ENCODE measurements at places on chromosomes 6 and 20.

DNA sequence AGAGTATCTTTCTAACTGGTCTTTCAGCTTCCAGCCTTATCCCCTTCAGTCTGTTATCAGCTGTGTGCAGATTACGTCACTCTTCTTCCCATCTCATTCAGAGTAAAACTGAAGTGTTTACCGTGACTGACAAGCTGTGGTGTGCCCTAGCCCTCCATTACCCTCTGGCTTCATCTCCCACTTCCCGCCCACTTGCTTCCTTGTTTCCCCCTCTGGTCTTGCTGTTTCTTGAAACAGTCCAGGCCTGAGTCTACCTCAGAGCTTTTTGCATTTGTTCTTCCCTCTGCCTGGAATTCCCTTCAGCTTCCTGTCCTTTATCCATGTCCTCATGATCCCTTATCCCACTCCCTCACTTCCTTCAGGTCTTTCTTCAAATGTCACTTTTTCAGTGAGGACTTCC is 66.9 kb downstream of the CARMIL1 start:
- no peak for DNase-seq

DNA sequence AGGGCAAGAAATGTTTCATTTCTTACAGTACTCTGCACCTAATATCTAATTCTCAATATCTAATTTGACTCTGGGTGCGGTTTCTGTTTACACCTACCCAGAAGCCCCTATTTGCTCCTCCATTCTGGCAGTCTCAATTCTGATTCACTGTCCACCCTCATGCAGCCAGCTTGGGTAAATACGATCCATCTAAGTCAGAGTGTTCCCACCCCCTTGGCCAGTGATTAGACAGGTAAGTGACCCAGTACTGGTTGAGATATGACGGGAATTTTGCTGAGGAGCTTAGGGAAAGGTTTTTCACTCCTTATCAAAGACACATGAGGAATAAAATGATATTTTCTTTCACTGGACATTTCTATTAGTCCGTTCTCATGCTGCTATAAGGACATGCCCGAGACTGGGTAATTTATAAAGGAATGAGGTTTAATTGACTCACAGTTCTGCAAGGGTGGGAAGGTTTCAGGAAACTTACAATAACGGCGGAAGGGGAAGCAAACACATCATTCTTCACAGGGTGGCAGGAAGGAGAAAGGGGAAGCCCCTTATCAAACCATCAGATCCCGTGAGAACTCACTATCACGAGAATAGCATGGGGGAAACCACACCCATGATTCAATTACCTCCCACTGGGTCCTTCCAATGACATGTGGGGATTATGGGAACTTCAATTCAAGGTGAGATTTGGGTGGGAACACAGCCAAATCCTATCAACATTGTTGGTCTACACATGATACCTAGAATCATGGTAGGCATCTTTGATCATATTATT is 29.4 kb downstream of the GLO1 start:
- no peak for DNase-seq

- no peak for DNase-seq
Measured at GRCh38 chr6:44529146-44529905, 141.8 kb downstream of the CDC5L start.

GRCh38 chr20:17654649-17655285 is 27.3 kb downstream of the RRBP1 start:
- peak; percentile 65 for DNase-seq

- DNase-seq: no peak
Measured at GRCh38 chr20:33320006-33320405, 37.0 kb downstream of the BPIFB1 start.

- no peak for DNase-seq
Measured at GRCh38 chr6:89281779-89282246, 33.3 kb downstream of the GABRR2 start.

GRCh38 chr6:145279993-145280392 is 455.3 kb downstream of the EPM2A start:
- no peak for DNase-seq

DNA sequence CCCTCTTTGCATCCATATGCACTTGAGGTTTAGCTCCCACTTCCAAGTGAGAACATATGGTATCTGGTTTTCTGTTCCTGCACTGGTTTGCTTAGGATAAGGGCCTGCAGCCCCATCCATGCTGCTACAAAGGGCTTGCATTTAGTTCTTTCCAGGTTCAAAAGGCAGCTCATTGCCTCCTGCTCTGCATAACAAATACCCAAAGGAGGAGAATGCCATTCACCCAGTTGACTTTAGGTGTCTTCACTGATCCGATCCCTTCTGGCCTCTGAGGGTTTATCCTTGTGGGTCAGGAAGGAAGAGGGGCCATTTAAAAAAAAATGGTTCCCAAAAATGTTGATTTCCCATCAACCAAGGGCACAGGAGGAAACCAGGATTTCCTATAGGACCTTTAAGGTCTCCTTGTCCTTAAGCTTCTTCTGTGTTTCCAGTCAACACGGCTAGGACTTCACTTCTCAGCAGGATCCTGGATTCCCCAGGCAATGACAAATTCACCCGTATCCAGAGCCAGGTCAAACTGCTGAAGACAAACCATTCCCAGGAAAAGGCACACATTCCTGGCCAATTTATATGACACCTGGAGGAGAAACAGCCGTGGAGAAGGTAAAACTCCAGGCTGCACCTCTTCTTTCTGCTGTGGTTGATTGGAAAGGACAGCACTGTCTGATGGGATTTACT is 447.7 kb upstream of the CDH4 start:
- DNase-seq: no peak

- no peak for DNase-seq
Measured at GRCh38 chr6:101344885-101345284, 48.6 kb upstream of the GRIK2 start.

DNA sequence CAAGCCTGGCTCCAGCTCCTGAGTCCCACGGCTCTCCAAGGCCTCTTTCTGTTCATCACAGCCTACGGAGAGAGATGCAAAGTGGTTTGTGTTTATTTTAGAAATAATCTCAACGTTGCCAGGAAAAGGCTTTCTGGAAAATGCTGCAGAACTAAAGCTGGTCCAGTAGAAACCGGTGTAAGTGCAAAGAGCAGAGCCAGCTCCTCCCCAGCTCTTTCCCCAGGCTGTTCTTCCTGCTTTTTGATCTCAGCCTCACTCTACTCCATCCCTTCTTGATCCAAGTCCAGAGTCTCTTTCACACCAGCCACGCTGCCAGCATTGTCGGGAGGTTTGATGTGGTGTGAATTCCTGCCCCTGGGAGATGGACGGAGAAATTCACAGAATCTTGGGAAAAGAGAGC is 69.8 kb downstream of the TMEM170B start:
- no peak for DNase-seq

- DNase-seq: no peak
Measured at GRCh38 chr6:107784669-107785068, 39.4 kb downstream of the SCML4 start.

GRCh38 chr20:53364646-53365045 is 229.0 kb downstream of the ZNF217 start:
- DNase-seq: no peak

GRCh38 chr6:63999613-64000012 is 364.0 kb downstream of the PHF3 start:
- DNase-seq: no peak

GRCh38 chr6:33815854-33816253 is 12.1 kb upstream of the MLN start:
- no peak for DNase-seq

DNA sequence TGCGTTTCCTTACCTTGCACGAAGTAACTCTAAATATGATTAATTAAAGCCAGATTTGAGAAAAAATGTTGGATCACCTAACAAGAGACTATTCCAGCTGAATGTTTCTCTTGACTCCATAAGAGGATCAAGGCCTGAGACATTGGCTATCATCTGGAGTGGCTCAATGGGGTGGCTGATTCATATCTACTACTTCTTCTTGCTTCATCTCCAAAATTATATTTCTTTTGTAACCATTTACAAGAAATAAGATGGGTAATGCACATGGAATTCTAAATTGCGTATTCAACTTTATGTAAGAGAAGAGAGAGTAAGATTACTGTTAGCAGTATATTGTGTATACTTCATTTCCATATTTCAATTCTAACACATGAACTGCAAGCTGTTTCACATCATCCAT is 819.0 kb upstream of the EYS start:
- DNase-seq: no peak

- no peak for DNase-seq
Measured at GRCh38 chr20:22572491-22572890, 11.9 kb downstream of the FOXA2 start.

GRCh38 chr6:37489697-37490336 is 9.9 kb downstream of the CCDC167 start:
- DNase-seq: no peak

DNA sequence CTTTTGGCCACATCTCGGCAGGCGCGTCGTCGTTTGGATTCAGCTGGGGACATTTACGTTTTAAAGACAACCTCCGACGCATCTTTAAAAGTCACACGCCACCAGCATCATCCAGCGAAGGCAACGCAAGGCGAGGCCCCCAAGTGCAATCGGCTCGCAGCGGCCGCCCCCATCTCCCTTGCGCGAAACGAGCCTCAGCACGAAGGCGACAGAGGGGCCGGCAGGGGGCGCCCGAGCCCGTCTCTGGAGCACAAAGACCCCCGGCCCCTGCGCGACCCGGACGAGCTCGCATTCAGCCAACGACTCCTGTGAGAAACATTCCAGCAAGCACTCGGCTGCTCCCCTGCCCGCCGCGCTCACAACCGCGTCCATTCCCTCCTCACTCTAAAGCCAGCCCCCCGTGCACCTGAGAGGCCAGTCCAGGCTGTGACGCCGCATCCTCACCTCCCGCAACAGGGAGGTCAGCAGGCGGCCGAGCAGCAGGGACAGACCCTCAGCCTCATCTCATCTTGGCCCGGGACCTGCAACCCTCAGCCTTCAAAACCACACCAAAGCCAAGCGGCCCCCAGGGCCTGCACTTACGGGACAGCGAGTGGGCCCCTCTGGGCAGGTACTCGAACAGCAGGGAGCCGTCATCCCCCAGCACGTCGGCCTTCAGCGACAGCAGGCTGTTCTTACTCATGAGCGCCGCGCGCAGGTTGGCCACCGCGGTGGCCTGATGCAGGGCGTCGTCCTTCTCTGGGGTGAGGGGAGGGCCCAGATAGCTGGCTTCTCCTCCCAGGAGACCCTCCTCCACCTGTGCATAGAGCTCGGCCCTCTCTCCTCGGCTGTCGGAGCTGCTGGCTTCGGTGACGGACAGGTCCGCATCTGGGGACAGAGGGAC is 35.8 kb downstream of the SLC2A4RG start:
- DNase-seq: peak; percentile 73

DNA sequence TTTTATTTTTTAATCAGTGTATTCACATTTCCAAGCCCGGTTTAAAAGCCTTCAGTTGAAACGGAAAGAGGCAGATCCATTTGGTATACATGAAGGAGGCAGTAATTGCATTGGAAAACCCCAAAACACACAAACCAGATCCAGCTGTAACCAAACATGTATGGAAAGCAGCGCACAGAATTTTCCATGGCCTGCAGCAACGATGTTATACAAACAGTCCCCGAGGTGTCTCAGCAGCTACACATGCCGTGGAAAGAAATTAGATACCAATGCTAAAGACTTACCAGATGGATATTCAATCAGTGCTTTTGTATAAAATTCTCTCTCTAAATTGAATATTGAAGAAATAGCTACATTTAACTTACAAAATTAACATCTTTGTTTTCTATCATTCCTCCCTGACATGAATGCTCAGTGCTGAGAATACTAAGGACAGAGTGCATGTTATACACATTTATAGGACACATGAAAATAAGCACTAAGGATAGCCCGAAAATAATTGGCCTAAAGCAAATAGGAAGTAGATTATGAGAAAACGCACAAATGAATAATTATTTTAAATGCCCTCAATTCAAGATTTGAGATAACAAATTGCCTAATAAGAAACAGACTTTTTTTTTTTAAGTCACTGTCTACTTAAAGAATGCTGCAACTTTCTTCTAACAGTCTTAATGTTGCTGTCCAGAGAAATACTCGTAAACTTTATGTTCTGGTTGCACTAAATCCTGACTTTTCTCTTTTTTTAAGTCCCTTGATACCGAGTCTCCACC is 713.1 kb downstream of the HDGFL1 start:
- DNase-seq: no peak

DNA sequence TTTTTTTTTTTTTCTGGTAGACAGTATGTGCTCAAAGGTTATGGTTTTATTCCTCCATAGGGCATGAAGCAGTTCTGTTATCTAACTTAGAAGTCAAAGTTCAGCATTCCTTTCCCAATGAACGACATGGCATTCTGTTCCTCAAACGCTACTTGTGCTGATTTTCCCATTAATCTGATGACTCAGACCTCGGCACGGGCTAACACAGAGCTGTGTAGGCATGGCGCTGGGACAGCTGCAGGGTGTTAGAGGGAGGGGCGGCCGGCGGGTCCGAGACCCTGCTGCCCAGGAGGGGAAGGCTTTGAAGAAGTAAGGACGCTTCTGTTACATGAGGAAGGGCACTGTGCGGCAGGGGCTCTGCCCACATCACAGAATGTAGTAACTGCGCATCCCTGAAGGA is 93.6 kb upstream of the AGPAT4 start:
- DNase-seq: no peak

DNA sequence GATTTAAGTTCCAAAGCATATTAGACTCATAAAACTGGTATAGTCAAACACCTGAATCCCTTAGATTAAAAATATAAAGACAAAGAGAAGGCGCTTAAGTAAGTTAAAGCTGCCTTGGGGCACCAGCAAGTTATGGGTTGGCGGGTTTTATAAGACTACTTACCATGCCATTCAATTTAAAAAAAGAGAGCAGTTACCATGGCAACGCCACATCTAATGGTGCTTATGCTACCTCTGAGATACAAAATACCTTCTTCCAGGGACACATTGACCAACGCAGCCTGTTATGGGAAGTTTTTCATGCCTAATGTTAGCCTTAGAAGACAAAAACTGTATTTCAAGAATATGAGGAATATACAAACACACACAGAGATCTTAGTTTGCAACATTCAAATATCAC is 713.6 kb downstream of the RNF144B start:
- DNase-seq: no peak

DNA sequence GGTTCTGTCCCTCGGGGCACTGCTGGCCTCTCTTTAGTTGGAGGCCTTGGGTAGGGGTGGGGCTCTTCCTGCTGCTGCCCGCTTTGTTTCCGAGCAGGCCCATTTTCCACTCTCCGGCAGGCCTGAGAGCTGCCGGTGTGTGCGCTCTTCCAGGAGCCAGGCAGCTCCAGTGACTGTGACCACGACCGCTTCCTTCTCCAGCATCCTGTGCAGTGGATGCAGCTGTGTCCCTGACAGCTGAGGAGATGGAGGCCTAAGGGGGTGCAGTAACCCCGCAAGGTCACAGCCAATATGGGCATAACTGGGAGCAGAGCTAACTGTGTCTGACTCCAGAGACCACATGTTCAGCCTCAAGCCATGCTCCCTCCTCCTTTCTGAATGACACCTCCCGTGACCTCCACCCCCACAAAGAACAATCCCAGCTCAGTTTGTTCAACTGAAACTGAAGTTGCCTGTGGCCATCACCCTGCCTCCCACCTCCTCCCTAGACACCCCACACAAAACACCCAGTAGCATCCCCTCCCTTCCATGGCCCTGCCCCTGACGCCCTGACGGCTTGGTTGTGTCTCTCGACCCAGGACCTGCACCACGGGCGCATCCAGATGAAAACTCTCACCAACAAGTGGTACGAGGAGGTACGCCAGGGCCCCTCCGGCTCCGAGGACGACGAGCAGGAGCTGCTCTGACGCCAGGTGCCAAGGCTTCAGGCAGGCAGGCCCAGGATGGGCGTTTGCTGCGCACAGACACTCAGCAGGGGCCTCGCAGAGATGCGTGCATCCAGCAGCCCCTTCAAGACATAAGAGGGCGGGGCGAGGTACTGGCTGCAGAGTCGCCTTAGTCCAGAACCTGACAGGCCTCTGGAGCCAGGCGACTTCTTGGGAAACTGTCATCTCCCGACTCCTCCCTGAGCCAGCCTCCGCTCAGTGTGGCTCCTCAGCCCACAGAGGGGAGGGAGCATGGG is 27.8 kb downstream of the SPATA2 start:
- no peak for DNase-seq

GRCh38 chr6:161901740-161902426 is 628.0 kb upstream of the AGPAT4 start:
- no peak for DNase-seq

All from psoas muscle (tissue), 8 donors.